ENCODE measurements at places on chromosomes 1 and 21.

DNA sequence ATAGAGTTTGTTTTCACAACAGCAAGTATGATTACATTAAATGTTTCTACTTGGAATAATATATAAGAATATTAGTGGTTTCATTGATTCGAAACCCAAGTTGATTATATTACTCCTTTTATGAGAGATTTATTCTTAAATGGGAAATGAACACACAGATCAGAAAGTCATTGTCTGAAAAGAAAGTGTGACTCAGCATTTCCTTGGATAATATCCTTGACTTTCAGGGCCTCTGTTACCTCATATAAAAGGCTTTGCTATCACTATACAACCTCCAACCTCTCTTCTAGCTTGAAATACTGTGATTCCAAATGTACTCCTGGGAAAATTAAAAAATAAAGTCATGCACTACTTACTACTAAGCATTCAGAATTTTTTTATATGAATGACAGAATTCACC lies 295.3 kb upstream of the LYPLAL1 start:
- DNase-seq, result no peak

DNA sequence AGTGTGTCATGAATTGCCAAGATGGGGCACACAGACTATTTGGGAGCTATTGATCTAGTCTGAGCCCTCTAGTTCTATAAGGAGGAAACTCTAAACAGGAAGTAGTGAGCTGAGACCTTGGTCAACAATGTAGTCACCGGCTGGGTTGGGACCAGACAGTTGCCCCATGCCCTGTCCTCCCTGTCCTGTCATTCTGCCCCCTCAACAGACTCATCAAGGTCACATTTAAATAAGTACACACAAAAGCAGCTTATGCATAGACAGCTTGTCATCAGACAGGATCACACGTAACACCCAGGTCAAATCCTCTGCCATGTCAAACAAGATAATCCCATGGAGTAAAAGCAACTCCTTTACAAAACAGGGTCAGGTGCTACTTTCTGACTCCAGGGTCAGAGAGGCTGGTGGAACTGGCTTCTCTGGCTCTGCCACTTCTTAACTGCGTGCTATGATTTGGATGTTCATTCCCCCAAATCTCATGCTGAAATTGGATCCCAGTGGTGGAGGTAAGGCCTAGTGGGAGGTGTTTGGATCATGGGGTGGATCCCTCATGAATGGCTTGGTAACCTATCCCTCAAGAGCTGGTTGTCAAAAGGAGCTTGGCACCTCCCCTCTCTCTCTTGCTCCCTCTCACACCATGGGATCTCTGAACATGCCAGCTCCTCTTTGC lies 128.9 kb downstream of the HIVEP3 start:
- no peak for DNase-seq

DNA sequence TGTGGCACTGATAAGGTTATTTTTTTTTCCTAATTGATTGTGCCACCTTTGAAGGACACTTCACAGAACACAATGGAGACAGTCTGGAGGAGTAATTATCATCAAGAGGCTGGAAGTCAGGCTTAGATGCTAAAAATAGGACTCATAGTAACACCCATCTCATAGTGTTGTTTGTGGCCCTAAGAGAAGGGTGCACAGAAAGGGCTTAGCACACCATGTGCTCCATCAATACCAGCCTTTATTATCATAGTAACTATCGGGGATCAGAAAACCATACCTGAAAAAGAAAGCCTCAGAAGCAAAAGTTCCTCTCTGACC lies 11.9 kb downstream of the NIPAL3 start:
- no peak for DNase-seq

DNA sequence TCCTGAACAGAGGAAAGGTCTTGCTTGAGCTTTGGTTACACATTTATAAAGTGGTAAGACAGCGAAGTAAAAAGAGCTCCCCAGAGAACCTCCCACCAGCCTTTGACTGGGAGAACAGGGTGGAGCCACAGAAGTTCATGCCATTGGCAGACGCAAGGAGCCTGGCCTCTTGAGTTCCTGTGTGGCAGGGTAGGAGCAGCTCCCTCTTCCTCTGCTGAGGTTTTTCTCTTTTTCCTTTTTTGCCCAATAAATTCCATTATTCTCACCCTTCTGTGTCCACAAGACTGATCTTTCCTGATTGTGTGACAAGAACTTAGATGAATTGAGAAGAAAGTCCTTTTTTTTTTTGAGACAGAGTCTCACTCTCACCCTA lies 4.3 kb downstream of the THEM4 start:
- no peak for DNase-seq

- no peak for DNase-seq
Measured at GRCh38 chr1:185526344-185527307, 207.6 kb upstream of the HMCN1 start.

DNA sequence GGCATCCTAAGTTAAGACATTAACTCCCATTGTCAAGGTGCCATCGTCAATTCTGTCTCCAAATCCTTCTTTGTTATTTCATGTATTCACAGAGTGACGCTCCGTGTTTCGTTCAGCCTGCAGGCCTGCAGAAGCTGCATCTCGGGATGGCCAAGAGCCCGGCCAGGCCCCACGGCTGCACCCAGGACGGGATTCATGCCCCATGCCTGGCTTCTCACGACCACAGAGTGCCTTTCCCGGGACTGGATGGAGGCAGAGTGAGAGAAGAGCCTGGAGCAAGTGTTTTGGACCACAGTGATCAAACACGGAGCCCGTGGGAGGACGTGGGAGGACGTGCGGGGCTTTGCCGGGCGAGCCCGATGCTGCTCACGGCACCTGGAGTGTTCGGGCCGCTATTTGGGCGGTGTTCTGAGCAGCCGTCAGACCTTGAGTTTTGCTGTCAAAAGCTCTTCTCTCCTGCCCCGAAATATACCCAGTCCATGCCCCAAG lies 56.8 kb downstream of the COL6A1 start:
- no peak for DNase-seq

GRCh38 chr1:95282518-95282895 lies 48.5 kb downstream of the RWDD3 start:
- no peak for DNase-seq

DNA sequence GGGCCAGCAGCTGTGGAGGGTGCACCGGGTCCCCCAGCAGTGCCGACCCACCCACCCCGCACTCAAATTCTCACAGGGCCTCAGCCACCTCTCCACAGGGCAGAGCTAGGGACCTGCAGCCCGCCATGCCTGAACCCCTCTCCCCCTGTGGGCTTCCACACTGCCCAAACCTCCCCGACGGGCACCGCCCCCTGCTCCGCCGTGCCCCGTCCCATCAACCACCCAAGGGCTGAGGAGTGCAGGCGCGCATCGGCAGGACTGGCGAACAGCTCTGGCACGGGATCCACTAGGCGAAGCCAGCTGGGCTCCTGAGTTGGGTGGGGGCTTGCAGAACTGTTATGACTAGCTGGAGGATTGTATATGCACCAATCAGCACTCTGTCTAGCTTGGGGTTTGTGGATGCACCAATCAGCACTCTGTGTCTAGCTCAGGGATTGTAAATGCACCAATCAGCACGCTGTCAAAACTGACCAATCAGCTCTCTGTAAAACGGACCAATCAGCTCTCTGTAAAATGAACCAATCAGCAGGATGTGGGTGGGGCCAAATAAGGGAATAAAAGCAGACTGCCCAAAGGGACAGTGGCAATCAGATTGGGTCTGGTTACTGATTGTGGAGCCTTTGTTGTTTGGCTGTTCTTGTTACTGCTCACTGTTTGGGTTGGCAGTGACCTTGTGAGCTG lies 12.4 kb upstream of the RCAN3 start:
- DNase-seq, result no peak

DNA sequence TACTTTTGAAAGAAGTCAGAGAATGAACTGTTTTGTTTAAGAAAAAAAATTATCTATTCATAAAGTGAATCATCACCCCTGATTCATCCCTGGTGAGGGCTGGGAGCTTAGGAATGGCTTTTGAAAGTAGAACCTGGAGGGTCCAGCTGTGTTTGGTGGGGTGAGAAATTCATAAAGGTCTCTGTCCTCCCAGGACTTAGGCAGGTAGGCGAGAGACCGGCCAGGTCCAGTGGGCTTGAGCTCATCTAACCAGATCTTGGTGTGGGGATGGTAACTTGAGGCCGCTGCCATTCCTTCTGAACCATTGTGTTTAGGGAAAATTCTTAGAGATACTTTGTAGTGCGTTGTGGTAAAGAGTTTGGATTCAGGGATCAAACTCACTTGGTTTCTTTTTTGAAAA lies 156.8 kb upstream of the TNR start:
- no peak for DNase-seq

DNA sequence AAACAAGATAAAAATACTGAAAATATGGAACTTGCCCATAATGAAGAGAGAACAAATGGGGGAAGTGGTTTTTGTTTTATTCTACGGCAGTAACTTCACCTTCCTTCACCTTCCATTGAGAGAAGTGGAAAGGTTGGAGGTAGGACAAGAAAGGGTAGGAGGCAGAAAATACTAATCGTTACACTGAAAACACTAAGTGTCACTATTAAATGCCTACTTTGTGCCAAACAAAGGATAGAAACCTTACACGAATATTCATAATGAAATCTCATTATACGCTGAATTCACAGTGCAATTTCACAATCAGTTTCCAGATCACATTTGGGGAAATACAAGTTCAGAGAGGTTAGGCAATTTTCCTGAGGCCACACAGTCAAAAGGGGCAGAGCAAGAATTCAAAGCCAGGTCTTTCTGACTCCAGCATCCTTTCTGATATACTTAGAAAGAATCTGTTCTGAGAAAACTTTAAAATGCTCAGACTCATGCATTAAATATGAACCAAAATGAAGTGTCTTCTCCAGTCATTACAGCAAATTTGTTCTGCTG lies 3.0 kb downstream of the TIAM1 start:
- DNase-seq, result no peak

- DNase-seq, result no peak
Measured at GRCh38 chr1:44328671-44329416, 26.2 kb downstream of the ERI3 start.

- no peak for DNase-seq
Measured at GRCh38 chr1:216005916-216006315, 417.3 kb downstream of the USH2A start.

GRCh38 chr1:45409276-45409675 lies 69.0 kb upstream of the MUTYH start:
- DNase-seq, result no peak

GRCh38 chr1:227736814-227737432 lies 1.7 kb downstream of the SNAP47 start:
- no peak for DNase-seq

GRCh38 chr1:153233448-153233847 lies 16.1 kb downstream of the PRR9 start:
- no peak for DNase-seq

DNA sequence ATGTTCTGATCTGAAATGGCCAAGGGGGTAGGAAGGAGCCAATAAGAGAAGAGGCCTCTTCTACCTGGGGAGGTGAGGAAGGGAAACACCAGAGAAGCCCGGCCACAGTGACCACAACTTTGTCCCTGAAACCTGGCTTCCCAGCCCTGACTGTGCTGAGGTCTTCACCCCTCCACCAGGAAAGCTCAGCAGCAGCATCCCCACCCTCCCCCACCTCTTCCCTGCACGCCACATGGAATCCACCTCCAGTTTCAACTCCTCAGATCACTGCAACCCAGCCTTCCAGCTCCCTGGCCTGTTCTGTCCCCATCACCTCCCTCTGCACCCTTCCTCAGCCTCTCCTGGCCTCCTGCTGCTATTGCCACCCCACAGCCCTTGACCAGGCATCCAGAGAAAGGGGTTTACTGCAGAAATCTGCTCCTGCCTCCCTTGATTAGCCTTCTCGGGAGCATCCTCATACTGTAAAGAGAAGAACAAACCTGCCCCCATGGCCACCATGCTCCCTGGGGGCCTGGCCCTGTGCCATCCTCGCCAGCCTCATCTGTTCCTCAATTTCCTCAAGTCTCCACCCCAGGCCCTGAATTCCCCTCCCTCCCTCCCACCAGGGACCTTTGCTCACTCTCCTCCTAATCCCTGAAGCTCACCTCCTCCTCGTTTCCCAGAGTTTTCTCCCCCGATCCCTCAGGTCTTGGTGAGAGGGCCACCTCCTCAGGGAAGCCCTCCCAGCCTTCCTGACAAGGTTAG lies 450.9 kb downstream of the MATN1 start:
- DNase-seq, result no peak

DNA sequence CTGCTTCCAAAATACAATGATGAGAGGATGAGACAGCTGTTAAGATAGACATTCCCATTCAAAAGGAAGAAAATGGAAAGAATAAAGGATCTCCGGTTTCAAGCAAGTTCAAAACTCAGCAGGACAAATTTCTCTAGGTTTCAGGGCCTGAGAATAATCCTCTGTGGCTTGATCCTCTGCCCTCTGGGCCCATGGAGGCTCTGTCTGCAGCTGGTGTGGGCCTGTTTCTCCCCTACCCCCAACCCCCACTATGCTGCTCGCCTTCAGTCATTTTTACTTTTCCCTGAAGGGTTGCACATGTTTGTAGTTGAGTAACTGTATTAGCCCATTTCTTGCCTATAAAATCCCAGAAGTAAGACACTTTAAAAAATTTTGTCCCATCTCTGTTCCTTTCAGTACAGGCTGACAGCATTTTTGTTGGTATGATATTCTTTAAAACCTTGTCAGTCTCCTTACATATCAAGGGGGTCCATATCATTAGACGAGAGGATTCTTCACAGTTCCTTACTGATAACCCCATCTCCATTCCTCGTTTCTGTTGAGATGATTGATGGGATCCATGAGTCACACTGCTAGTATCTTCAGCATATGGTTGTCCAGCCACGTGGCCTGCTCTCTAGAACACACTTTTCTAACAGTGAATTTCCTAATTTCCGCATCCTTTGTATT lies 10.5 kb downstream of the ZMYM4 start:
- DNase-seq, result no peak

DNA sequence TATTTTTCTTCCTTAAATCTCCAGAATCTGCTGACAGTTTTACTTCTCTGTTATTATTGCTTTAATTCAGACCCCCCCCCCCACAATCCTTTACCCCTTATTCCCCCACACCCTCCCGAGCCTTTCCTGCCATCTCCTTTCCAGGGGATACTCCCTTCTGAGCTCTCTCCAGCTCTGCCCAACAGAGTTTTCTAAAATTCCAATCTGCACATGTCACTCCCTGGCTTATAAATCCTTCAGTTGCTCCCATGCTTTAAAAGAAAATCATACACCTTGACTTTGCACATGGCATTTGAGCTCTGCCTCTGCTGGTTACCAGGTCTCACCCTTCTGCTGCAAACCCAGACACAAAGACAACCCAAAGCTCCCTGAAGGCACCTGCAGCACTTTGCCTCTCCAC lies 11.7 kb upstream of the EPS8L3 start:
- DNase-seq, result no peak

GRCh38 chr1:76463849-76464248 lies 389.3 kb downstream of the ST6GALNAC3 start:
- DNase-seq, result no peak

- no peak for DNase-seq
Measured at GRCh38 chr1:234772345-234773147, 162.6 kb upstream of the IRF2BP2 start.

DNA sequence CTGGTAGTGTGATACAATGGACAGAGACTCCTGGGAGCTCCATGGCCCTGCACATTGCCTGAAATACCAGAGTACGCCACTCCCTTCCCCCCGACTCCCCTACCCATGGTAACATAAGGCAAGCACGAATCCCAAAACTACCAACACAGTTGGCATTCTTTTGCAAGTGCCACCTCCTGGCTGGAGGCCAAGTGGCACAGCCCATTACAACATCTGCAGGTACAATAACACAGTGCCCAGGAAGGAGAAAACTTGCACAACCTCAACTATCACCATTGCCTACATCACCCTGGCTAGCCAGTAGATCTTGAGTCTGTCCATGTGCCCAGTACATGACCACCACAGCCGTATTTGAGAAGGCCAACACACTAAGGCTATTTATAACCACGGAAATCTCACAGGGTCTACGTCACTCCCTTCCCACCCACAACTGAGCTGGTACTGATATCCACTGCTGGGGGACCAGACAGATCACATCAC lies 11.7 kb downstream of the ADAMTS1 start:
- DNase-seq, result no peak

- no peak for DNase-seq
Measured at GRCh38 chr1:60921175-60921574, 161.2 kb upstream of the NFIA start.

Data from occipital lobe (tissue), 3 donors.